ENCODE measurements at places on chromosomes 12 and 14.
A peak's percentile ranks its signal among the peaks of the same experiment; 100 is the strongest.

- DNase-seq: no peak
These were observed 17.8 kb downstream of the POMT2 start for GRCh38 chr14:77302926-77303325.

GRCh38 chr14:100651999-100652508 is 64.8 kb upstream of the BEGAIN start:
- no peak for DNase-seq

- DNase-seq: peak; percentile 47
These were observed 76.9 kb upstream of the PSMA6 start for GRCh38 chr14:35215110-35215813.

DNA sequence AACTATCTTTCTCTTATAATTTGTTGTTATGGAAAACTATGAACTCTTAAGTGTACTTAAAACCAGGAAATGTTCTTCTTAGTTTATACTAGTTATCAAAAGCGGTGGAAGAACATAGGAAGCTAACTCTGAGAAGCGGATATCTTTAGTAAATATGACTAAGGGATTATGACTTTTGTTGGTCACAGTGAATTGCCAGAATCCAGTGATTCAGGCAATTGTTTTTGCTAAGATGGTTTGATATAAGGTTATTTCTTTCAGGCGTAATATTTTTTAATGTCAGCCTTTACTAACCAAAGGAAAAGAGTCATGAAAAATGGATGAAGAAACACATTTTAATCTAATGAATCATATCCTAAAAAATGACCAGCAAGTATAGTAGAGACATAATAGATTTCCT is 473.5 kb downstream of the FOXG1 start:
- DNase-seq: peak; percentile 42

- no peak for DNase-seq
These were observed 10.5 kb downstream of the SNX6 start for GRCh38 chr14:34619471-34619870.

- no peak for DNase-seq
These were observed 161.2 kb upstream of the SLC38A2 start for GRCh38 chr12:46533723-46534122.

- DNase-seq: peak; percentile 80
These were observed 99.9 kb downstream of the TMTC3 start for GRCh38 chr12:88241862-88242570.

- DNase-seq: no peak
These were observed 49.2 kb upstream of the DICER1 start for GRCh38 chr14:95206534-95206933.

GRCh38 chr12:103626498-103626897 is 39.4 kb downstream of the STAB2 start:
- DNase-seq: no peak

GRCh38 chr12:90858252-90858651 is 96.7 kb downstream of the CCER1 start:
- DNase-seq: no peak

GRCh38 chr12:30926243-30927221 is at the start of gene TSPAN11:
TSPAN11 (plus strand) TSS chr12:30926748; CDS start chr12:30953992, 27,244 bp downstream.
- peak; percentile 27 for DNase-seq

- peak; percentile 62 for DNase-seq
These were observed 694 bp downstream of the AKAP5 start for GRCh38 chr14:64465831-64466554.

DNA sequence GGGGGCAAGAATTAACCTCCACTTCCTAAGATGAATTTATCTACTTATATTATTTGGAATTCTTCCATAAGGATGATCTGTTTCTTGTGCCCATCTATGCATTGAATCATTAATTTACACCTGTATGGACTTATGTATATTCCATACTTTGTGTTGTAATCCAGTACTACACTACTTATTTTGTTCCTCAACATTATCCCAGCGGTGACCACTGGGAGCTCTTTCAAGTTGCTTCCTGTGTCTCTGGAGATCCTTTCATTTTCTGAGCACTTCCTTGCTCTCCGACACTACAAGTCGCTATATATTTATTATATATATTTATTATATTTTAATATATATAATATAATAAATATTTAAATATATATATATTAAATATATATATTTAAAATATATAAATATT is 54.9 kb upstream of the SCN8A start:
- no peak for DNase-seq

- no peak for DNase-seq
These were observed 5.6 kb upstream of the GCH1 start for GRCh38 chr14:54908190-54908589.

DNA sequence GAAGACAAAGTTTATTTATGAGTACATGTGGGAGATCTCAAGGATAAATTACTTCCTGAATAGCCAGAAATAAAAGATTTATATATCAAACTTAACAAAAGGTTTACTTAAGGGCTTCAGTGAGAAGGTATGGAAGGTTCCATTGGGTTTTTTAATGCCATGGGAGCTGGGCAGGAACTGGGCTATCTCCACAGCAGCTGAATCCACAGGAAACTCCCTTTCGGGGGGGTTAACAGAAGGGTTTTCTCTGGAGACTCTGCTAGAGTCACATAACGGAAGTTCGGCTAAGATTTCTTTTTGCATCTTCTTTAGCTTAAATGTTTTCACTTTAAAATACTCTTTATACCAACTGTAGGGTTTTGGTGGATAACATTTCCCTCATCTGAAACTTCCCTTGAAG is 113.5 kb downstream of the UNC79 start:
- no peak for DNase-seq

DNA sequence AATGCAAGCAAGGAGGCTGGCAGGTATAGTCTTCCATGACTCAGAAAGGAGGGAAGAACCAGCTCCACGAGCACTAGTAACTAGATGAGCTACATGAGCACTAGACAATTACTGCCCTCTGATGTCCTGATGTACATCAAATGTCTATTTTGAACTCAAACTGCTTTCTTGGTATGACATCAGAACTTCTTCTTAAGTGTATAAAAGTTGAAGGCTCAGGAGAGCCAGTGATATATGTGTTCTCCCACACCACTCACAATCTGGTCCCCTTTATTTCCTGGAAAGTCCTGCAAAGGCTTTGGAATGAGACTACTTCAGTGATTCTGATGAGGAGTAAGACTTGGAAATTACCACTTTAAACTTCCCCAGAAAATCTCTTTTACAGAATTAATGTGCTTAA is 18.5 kb upstream of the DHRS7 start:
- no peak for DNase-seq

GRCh38 chr14:75906680-75907280 is 75.0 kb downstream of the TGFB3 start:
- peak; percentile 64 for DNase-seq

GRCh38 chr12:6888360-6888759 is 15.3 kb upstream of the SPSB2 start:
- DNase-seq: no peak

- DNase-seq: no peak
These were observed 320 bp upstream of the PRPF39 start for GRCh38 chr14:45083617-45083975.

GRCh38 chr14:59465316-59466135 is at the start of gene GPR135:
GPR135 (minus strand) TSS chr14:59465380; CDS start chr14:59465226, 154 bp downstream.
- DNase-seq: no peak

DNA sequence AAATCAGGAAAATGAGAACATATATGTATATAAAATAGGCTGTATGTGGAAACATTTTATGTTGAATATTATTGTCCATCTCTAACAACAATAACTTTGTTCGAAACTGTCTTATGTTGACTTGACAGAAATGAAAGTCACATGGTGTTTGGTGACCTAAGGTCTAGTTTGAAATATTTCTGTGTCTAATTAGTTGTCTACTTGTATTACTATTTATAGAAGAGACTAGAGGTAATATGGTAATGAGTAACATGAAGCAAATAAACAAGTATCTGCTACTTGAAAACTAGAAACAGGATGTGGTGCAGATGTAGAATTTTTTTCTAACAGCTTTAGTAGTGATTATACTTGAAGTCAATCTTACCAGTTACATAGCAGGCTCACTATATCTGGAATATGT is 3.9 kb downstream of the GPHN start:
- DNase-seq: no peak

- DNase-seq: no peak
These were observed 17.7 kb downstream of the TBK1 start for GRCh38 chr12:64469455-64470142.

GRCh38 chr12:113645183-113645582 is 173.5 kb upstream of the LHX5 start:
- no peak for DNase-seq

DNA sequence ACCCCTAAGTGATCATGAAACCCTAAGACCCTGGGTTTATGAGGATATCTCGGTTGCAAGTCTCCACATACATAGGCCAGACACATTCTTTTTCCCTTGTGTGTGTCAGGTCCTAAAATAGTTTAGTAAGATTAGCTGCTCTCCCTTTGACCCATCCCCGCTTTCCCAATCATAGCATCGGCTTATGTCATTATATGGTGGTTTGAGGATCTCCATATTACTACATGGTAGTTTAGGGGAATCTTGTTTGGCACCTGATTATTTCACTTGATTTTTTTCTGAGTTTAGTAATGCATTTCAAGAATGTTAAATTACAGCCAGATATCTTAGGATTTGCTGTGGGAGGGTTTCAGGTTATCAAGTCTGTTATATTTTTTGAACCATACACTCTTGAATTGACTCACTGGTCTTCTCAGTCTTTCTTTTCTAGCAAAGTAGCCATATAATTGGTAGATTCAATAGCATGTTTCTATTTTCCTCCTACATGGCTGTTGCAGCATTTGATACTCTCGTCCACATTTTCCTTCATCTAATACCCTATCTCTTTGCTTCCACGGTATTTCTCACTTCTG is 68.3 kb upstream of the TRHDE start:
- DNase-seq: no peak

GRCh38 chr12:11785712-11786111 is 136.2 kb downstream of the ETV6 start:
- no peak for DNase-seq

DNA sequence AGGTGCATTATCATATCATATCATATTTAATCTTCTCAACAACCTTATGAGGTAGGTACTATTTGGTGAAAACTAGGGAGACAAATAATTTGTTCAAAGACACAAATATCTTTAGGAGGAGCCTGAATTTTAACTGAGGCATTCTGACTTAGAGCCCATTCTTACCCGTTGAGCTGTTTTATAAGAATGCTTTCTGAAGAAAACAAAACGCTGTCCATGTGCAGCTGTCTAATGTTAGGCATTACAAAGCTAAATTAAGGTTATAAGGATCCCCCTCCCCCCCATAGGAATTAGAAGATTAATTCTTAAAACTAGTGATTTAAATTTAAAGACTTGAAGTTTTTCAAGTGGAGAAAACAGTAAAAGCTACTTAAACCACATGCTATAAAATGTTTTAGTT is 6.4 kb downstream of the KTN1 start:
- DNase-seq: no peak

DNA sequence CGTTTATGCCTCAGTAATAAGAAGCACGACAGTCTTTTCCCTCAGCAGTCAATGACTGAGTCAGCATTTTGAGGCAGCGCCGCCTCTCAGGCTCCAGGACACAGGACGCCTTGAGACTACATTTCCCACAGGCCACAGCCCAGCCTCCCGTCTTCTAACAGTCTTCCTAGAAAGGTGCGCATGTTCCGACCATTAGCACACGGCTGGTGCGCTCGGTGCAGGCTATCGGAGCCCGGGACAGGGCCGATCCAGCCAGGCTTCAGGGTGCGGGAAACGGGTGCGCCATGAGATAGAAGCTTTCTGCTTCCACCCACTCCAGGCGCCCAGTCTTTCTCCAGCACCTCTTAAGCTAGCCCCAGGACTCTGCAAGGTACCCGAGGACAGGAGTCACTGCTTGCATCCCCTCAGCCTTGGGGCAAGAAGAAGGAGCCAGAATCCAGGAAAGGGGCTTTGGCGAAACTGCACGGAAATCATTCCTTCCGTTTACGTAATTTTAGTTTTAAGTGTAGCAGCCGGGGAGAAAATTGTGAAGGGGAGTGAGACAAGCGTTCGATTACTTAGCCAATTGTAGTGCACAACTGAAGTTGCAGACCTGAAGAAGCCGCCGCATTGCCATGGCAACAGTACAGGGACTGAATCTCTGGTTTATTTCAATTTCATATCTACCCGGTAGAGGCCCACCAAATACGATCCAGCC is 54.0 kb downstream of the ZNF641 start:
- DNase-seq: peak; percentile 22

DNA sequence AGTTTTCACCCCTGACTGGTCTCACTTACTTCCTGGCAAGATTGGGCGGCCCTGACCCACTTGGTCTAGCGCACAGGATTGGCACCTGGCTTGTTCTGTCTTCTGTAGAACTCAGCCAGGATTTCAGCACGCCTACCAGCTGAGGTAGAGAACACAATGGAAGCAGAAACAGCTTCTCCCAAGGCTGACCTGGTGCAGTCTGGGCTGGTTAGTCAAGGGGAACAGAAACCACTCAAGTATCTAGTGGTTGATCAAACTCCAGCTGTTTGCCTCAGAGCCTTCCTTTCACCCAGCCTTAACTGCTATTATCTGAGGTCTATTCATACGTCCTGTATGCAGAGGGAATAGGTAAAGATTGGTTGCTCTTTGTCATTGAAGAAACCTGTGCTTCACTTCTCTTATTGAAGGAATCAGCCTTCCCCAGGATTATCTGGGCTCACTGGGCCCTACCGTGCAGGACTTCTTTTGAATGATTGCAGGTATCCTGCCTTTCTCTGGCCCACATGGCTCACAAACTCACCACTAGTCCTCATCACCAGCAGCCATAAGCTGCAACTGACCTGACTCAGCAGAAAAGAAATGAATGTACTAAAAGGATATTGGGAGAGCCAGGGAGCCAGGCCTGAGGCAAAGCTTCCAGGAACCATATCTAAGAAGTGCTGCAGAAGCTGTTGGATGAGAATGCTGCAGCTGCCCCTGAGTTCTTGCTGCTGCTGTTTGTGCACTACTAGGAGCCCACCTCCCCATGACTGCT is 2.5 kb upstream of the PLEKHD1 start:
- DNase-seq: no peak

DNA sequence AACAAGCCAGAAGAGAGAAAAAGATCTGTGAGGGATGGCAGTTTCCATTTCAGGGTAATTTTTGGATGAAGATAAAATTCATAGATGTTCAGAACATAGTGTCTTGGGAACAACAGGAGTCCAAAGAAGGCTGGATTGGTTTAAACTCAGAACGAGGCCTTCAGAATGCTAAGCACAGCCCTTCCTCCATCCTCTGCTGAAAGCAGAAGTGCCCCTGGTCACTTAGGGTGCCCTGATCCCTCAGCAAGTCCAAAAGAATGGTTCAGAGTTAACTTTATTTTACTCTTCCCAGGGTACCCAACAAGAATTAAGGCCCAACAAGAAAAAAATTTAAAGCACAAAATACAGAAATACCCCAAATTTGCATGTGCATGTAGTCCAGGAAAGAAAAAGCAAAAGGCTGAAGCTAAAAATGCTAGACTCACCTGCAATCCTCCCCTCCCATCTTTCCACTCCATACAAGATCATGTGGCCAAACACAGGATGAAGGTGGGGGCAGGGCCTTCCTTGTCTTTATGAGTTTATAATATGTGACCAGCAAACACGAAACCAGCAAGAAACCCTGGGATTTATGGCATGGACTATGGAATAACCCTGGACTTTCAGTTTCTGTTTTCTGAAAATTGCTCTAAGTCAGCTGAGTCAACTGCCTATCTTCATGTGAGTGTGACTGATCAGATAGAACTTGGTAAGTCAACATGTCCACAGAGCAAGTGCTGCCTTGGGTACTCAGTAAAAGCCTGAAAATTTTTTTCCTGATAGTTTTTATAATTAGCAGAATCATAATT is 21.2 kb downstream of the MAX start:
- DNase-seq: no peak

GRCh38 chr14:68513137-68513536 is 279.7 kb downstream of the ZFP36L1 start:
- DNase-seq: no peak

Data from amniotic stem cell (primary cell).